ENCODE measurements at places on chromosomes 2 and 18. TPM values are rescaled to one million over a fixed set of nuclear protein-coding genes. Genes with fewer than 3 reads are reported as not detected.

The VSNL1 gene
- 0.32 TPM for total RNA-seq

The AQP12B gene
- total RNA-seq, result not detected

The KCNJ3 gene
- not detected for total RNA-seq

- DNase-seq, result no peak
Observed at GRCh38 chr2:217468042-217468830, 534.6 kb downstream of the TNS1 start.

DNA sequence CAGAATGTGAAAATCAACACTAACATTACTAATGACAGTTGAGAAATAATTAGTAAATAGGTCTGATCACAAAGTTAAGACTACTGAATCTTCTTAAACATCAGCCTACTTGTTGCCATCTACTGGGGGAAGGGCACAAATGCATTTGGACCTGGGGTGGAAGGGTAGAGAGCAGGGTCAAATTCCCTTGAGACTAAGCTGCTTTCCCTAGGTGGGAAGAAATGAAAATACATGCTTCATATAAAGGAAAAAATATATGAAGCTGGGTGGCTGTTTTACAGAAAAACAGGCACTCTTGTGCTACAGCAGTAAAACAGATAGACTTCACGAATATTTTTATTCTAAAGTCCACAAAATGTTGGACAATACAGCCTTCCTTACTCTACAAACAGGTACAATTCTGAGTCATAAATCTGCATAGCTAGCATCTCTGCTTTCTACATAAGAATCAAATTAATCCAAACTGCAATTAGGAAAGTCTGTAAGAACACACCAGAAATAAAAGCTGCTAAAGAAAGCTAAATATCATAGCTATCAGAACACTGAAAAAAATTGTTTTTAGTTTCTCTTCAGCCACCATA, 10.9 kb downstream of the TRIP12 start:
- DNase-seq, result no peak

DNA sequence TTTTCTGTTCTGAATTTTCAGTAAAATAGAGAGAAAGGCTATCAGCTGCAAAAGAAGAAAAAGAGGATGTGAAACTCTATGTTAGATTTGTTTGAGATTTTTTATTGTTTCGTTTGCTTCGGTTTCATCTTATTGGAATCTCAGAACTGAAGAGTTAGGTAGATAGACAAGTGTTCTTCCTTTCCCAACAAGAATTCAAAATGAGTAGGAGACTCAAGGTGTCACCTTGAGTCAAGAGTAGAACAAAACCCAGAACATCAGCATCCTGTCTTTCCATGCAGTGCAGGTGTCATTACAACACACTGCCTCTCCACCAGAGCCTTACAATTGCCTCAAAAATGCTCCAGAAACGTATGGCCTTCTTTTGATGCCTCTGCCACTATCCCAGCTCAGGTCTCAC, 21.1 kb downstream of the NBAS start:
- no peak for DNase-seq
